ENCODE measurements at places on chromosomes 4 and X. TPM values are rescaled to one million over a fixed set of nuclear protein-coding genes. Genes with fewer than 3 reads are reported as not detected.
A peak's percentile ranks its signal among the peaks of the same experiment; 100 is the strongest.

Gene CFP
- not detected for total RNA-seq

Gene GUCY1B1
- total RNA-seq, result 13.0 TPM

Gene HHIP
- total RNA-seq, result 0.16 TPM

DNA sequence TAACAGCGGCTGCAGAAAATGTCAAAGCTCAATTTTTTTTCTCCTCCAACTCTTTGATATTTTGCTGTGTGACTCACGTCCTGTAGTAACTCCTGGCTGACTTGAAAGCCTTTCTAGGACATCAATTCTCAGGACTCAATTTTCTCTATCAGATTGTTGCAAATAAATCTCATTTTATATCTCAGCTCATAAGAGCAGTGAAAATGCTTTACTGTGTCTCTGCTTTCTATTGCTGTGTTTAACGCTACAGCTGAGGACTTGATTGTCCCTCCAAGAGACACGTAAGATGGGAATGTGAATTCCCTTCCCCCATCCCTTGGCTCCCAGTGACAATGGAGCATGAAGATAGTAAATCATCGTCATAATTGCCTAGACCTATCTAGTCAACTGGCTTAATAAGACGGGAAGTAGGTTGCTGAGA lies 20.5 kb upstream of the CBR4 start:
- no peak for DNase-seq

Gene PDLIM3
- total RNA-seq, result 12.5 TPM

DNA sequence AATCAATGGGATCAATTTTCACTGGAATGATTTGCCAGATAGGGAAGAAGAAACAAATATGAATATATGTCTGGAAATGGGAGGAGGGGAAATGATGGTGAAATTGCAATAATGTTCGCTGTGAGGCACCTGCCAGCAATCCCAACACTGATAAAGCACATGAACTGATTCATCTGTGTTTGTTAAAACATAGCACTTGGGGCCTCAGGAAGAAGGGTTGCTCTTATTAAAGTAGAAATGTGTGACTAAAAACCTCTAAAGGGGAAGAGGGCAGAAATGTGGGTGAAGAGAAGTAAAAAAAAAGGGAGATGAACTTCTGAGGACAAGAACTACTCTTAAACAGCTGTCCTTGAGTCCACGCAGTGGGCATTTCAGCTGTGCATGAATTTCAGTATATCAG lies 101.4 kb downstream of the C4orf51 start:
- no peak for DNase-seq

- DNase-seq, result no peak
Observed at GRCh38 chrX:123801901-123802300, 58.0 kb upstream of the XIAP start.

- DNase-seq, result no peak
Observed at GRCh38 chr4:82680834-82681233, 117.8 kb downstream of the SCD5 start.

Gene MSMO1
- 138 TPM for total RNA-seq

DNA sequence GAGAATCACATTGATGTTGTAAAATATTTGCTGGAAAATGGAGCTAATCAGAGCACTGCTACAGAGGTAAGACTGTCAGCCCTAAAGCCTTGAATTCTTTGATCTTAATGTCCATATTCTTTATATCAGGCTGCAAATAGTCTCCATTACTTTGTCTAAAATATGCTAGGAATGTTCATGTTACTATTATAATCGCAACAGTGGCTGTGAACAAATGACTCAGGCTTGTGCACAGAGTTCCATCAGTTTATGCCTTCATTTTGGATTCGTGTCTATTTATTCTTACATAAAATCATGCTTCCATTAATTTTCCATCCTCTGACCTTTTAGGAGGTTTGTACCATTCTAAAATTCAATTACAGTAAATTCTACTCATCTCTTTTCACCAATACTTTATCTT lies 182.7 kb downstream of the ANK2 start:
- no peak for DNase-seq

DNA sequence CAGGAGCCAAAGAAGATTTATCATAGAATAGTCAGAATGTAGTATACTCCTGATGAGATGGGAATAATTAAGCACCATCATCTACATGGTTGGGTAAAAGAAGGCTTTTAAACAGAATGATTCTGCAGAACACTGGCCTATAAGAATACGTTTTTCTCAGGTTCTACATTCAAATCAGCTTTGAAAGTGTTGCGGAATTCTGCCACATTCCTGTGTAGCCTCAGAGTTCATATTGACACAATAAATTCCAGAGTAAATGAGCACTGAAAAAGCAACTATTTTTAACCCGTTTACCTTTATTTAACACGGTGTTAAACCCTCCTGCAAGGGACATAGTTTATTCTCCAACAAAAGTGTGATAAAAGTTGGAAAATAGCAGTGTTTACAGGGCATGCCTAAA lies 950.2 kb upstream of the SLIT2 start:
- no peak for DNase-seq

Gene CLGN
- 2.5 TPM for total RNA-seq

GRCh38 chrX:151397741-151398070 lies 700 bp downstream of the VMA21 start:
- DNase-seq, result no peak

Gene ADH1A
- total RNA-seq, result not detected

- no peak for DNase-seq
Observed at GRCh38 chrX:13069771-13070416, 25.5 kb upstream of the FAM9C start.

Gene TEC
- not detected for total RNA-seq

- DNase-seq, result no peak
Observed at GRCh38 chr4:8283161-8283560, 13.6 kb downstream of the HTRA3 start.

- DNase-seq, result peak; percentile 11
Observed at GRCh38 chr4:28557755-28558154, 1697.1 kb downstream of the STIM2 start.

DNA sequence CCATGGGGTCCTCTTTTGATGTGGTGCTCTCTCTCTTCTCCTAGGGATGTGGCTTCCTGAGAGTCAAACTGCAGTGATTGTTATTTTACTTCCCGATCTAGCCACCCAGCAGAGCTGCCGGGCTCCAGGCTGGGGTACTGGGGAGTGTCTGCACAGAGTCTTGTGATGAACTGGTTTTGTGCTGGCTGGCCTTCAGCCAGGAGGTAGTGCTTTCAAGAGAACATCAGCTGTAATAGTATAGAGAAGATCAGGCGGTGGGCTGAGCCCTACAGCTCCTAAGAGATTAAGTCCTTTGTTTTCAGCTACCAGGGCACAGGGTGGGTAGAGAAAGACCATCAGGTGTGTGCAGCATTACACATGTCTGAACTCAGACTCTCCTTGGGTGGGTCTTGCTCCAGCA lies 59.0 kb upstream of the AGTR2 start:
- DNase-seq, result no peak

Gene GPRASP1
- total RNA-seq, result 0.08 TPM

DNA sequence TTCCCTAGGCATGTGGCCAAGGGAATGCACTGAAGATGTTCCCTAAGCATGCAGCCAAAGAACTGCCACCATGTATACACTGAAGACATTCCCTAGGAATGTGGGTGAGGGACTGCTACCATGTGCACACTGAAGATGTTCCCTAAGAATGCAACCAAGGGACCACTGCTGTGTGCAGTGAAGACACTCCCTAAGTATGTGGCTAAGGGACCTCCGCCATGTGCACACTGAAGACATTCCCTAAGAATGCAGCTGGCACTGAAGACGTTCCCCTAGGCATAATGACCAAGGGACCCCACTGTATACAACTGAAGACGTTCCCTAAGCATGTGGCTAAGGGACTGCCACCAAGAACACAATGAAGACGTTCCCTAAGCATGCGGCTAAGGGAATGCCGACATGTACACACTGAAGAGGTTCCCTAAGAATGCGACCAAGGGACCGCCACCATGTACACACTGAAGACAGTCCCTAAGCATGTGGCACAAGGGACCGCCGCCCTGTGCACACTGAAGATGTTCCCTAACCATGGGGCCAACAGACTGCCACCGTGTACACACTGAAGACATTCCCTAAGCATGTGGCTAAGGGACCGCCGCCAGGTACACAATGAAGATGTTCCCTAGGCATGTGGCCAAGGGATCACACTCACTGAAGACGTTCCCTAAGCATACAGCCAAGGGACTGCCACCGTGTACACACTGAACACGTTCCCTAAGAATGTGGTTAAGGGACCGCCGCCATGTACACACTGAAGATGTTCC lies 25.6 kb downstream of the DHRSX start:
- no peak for DNase-seq

- DNase-seq, result no peak
Observed at GRCh38 chr4:40124690-40125089, 68.0 kb downstream of the N4BP2 start.

- DNase-seq, result no peak
Observed at GRCh38 chr4:7774301-7775294, 165.1 kb downstream of the AFAP1 start.

Gene MYOZ2
- not detected for total RNA-seq

All from H4 (cell line).